Cerebellum (tissue), 4 donors: ENCODE measurements at places on chromosomes 7 and 10. TPM values are rescaled to one million over a fixed set of nuclear protein-coding genes. Genes with fewer than 3 reads are reported as not detected.

The ICA1 gene
- 18.3 TPM for total RNA-seq

The ZNF425 gene
- total RNA-seq, result 3.5 TPM

The METTL2B gene
- total RNA-seq, result 38.0 TPM

The CD36 gene
- 32.1 TPM for total RNA-seq

The OPN1SW gene
- 0.45 TPM for total RNA-seq
